Stimulated activated effector memory CD8-positive, alpha-beta T cell treated with anti-CD3 and anti-CD28 coated beads, Interleukin-12 subunit alpha, Interleukin-12 subunit beta, amount 100 ng/mL, for 72 hours (primary cell): ENCODE measurements at places on chromosomes 5 and 9.

- no peak for DNase-seq
These were observed 185.1 kb upstream of the ZNF462 start for GRCh38 chr9:106677830-106678229.

DNA sequence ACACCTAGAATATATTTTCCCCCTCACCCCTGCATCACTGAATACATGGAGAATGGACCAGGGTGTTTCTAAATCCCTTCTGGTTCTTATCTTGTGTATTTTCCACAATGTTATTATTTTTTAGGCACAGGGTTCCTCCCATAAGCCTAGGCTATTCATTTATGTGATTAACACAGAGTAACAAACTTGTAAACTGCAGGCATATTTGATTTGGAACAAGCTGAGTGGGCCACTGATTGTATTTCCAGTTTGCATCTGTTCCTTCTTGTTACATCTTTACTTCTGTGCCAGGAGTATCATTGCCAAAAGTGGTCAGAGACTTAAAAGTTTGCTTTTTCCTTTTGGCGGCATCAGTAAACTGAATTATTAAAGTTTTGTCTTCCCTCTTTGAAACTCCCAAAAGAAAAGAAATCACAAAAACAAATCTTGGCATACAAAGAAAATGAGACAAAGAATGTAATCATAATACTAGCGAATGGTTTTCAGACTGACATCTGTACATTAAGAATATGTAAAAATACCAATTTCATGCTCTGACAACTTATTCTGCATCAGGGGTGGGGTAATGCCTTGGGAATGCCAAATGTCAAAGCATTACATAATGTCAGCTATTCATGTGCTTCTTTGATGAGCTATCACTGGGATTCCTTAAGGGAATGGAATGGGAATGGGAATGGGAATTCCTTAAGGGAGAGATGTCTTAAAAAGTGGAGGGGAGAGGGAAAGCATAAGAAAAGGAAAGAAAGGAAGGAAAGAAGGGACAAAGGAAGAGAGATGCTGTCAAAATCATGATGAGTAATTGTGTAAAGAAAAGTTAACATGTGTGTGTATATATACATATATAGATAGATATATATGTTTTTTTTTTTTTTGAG is 22.2 kb upstream of the PAX5 start:
- no peak for DNase-seq

DNA sequence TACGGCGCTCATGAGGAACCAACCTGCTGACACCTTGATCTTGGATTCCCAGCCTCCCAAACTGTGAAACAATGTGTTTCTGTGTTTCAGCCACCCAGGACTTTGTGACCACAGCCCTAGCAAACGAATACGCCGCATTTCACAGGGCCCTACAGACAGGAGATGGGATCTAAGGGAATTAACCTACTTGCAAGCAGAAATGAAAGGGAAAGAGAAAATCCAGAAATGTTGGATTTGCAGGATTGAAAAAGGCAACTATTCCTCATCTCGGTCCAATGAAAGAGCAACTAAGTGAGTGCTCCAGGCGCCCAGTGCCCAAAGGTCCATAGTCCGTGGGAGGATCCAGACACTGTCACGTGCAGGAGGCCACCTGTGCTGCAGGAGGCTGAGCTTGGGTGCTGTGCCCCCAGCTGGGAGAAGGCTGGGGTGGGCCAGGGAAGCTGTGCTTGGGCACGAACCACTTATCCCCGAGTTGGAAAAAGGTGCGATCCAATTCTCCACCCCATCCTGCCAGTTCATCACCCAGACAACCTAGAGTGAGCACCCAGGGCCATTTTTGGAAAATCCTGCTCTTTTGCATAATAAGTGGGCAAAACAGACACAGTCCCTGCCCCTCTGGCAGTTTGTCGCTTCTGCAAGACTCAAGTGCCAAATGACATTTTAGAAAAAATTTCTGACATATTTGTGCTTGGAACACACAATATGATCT is 177.9 kb downstream of the C9orf50 start:
- no peak for DNase-seq

- no peak for DNase-seq
These were observed 270.2 kb upstream of the RASA1 start for GRCh38 chr5:86997516-86997915.

DNA sequence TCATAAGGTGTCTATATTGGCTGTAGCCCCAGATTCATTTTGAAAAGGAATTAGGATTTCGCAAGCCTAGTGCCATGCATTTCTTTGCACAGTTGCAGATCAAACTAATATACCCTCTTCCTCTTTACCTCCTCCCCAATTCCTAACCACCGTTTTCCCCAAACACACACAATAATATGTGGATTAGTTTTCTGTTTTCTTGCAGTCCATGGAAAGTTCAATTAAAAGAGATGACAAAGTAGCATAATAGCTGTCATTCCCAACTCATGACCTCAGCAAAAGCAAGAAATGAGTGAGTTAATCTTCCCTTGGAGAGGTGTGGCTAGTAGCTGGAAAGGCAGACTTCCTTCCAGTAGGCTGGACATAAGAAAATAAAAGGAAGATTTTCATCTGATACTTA is 349.1 kb downstream of the TMEM232 start:
- no peak for DNase-seq

GRCh38 chr9:113148781-113149510 is 1.9 kb upstream of the SLC31A2 start:
- DNase-seq: no peak
